Dermis lymphatic vessel endothelial cell (primary cell): ENCODE measurements at places on chromosomes 6 and 20. TPM values are rescaled to one million over a fixed set of nuclear protein-coding genes. Genes with fewer than 3 reads are reported as not detected.

DYNLT2 gene
- 0.86 and 1.2 TPM in 2 replicates for total RNA-seq

SLC24A3 gene
- total RNA-seq: 0.34 and 1.8 TPM in 2 replicates

RIN2 gene
- total RNA-seq: 55.9 and 91.2 TPM in 2 replicates

TBC1D20 gene
- 19.8 and 20.3 TPM in 2 replicates for total RNA-seq

RUNX2 gene
- under 0.01 TPM in 1 of 2 replicates, not detected in the other for total RNA-seq

CALHM4 gene
- 0.11 and 0.26 TPM in 2 replicates for total RNA-seq

TGM2 gene
- total RNA-seq: 227 and 334 TPM in 2 replicates

RAD21L1 gene
- not detected in 2 replicates for total RNA-seq

SIRT5 gene
- 7.2 and 9.4 TPM in 2 replicates for total RNA-seq

KHDC1 gene
- under 0.01 and 0.09 TPM in 2 replicates for total RNA-seq

SLC17A3 gene
- not detected in 2 replicates for total RNA-seq

ADISSP gene
- total RNA-seq: 12.1 and 12.5 TPM in 2 replicates

VNN1 gene
- not detected in 2 replicates for total RNA-seq

SPTLC3 gene
- 0.22 and 1.0 TPM in 2 replicates for total RNA-seq

SLC22A2 gene
- not detected in 2 replicates for total RNA-seq

NRN1 gene
- 30.3 and 49.7 TPM in 2 replicates for total RNA-seq
